Breast epithelium (tissue), 4 donors: ENCODE measurements at places on chromosomes 3 and 15. TPM values are rescaled to one million over a fixed set of nuclear protein-coding genes. Genes with fewer than 3 reads are reported as not detected.

- H3K4me3 ChIP-seq = no peak overlapping the region
- H3K4me1 ChIP-seq = no peaks in the 10 kb centered on the region
- H3K27ac ChIP-seq = no peak overlapping the region
- no peaks in the 10 kb centered on the region for H3K27me3 ChIP-seq
Measured at GRCh38 chr3:54008099-54008498, 114.3 kb upstream of the CACNA2D3 start.

- H3K4me1 ChIP-seq = no peaks in the 10 kb centered on the region
- H3K27ac ChIP-seq = no peak overlapping the region
- H3K27me3 ChIP-seq = no peaks in the 10 kb centered on the region
- no peak for DNase-seq
- no peak overlapping the region for H3K4me3 ChIP-seq
Measured at GRCh38 chr15:45123397-45123796, 6.3 kb downstream of the DUOXA1 start.

DNA sequence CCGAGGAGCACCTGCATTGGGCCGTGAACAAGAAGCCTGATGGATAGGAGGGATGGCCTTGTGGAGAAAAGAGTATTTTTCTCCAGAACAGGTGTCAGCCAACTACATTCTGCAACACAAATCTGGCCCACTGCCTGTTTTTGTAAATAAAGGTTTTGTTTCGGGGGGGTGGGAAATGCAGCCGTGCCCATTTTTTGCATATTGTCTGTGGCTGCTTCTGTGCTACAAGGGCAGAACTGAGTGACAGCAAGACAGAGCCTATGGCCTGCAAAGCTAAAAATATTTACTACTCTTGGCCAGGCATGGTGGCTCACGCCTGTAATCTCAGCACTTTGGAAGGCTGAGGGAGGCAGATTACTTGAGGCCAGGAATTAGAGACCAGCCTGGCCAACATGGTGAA lies 95.9 kb upstream of the AKAP13 start:
- no peaks in the 10 kb centered on the region for H3K27me3 ChIP-seq
- H3K27ac ChIP-seq = no peak overlapping the region
- no peaks in the 10 kb centered on the region for H3K36me3 ChIP-seq
- H3K4me3 ChIP-seq = no peak overlapping the region
- DNase-seq = no peak
- H3K4me1 ChIP-seq = no peaks in the 10 kb centered on the region

GRCh38 chr3:30620402-30621360 lies 14.3 kb downstream of the TGFBR2 start:
- no peaks in the 10 kb centered on the region for H3K4me1 ChIP-seq
- no peak for DNase-seq
- peak overlapping the region; percentile 55 for H3K27ac ChIP-seq
- H3K4me3 ChIP-seq = no peak overlapping the region

XIRP1 gene
- not detected for total RNA-seq

SLC6A20 gene
- 1.2 TPM for total RNA-seq

DNA sequence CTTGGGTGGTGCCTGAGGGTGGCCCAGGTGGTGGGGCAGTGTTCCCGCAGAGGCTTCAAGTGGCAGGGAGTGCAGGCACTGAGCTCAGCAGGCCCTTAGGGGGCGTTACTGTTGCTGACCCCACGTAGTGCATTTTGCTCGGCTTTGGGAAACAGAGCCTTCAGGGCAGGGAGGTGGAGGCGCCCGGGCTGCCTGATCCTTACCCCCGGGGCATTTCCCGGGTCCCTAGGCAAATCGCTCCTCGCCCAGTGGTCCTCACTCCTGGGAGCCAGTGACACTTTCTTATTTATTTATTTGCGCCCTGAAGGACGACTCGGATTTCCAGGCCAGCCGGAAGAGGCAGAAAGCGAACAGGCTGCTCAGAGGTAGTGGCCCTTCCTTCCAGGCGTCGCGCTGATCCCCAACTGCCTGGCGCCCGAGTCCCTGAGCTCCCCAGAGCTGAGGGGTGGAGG lies 10.1 kb upstream of the FOXB1 start:
- H3K4me1 ChIP-seq = no peaks in the 10 kb centered on the region
- peaks cover 87% of the 10 kb centered on the region for H3K27me3 ChIP-seq
- H3K27ac ChIP-seq = no peak overlapping the region

SERPINI1 gene
- 4.3 TPM for total RNA-seq

- H3K27ac ChIP-seq = no peak overlapping the region
- H3K4me1 ChIP-seq = no peaks in the 10 kb centered on the region
- DNase-seq = no peak
- H3K4me3 ChIP-seq = no peak overlapping the region
Measured at GRCh38 chr3:34203386-34203785, 405.0 kb downstream of the PDCD6IP start.

DNA sequence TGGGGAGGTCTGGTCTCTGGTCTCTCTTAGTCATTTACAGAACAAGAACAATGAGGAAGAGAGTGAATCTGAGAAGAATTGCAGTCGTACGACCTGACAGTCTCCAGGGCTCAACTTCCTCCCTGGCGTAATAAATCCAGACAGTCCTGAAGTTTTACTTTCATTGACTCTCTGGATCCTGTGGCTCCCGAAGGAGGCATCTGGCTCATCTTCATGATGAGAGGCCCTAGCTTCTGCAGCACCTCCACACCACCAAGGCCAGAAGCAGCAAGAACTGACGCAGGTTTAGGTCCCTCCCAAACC lies 11.8 kb upstream of the CYFIP1 start:
- H3K4me3 ChIP-seq = no peak overlapping the region
- no peaks in the 10 kb centered on the region for H3K36me3 ChIP-seq
- no peak overlapping the region for H3K27ac ChIP-seq
- no peaks in the 10 kb centered on the region for H3K27me3 ChIP-seq

FILIP1L gene
- 23.7 TPM for total RNA-seq

DNA sequence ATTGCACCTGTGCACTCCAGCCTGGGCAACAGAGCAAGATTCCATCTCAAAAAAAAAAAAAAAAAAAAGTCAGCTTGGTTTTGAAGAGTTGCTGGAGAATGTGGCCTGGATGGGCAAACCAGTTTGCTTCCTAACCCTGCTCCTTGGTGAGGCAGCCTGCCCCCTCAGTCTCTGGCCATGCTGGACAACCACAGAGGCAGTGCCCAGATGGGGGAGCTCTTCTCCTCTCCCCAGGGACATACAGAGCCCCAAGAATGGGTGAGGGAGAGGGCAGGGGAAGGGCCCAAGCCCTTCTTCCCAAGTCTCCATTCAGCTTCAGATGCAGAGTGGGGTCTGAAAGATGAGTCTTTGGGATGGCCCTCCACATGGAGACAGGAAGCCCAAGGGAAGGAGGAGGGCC lies 27.9 kb downstream of the CD276 start:
- H3K4me3 ChIP-seq = no peak overlapping the region
- no peak overlapping the region for H3K27ac ChIP-seq
- H3K36me3 ChIP-seq = no peaks in the 10 kb centered on the region
- DNase-seq = no peak

- H3K36me3 ChIP-seq = no peaks in the 10 kb centered on the region
- no peak overlapping the region for H3K4me3 ChIP-seq
- DNase-seq = peak; percentile 5
- no peak overlapping the region for H3K27ac ChIP-seq
- H3K4me1 ChIP-seq = no peaks in the 10 kb centered on the region
Measured at GRCh38 chr3:127409421-127410136, 121.7 kb upstream of the PRR20G start.

DNA sequence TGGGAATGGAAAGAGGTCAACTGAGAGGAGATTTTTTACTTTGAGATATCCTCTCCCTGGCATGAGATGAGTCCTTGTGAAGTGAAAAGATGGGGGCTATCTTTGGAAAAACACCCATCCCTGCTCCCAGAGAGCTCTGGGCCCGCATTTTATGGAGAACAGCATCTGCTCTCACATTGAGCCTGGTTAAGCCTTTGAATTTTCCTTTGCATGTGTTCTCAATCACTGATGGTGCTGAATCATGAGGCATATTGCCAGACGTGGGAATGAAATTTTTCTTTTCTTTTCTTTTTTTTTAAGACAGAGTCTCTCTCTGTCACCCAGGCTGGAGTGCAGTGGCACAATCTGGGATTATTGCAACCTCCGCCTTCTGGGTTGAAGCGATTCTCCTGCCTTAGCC lies 24.4 kb downstream of the TMEM45A start:
- no peak for DNase-seq
- H3K4me1 ChIP-seq = no peaks in the 10 kb centered on the region
- H3K36me3 ChIP-seq = no peaks in the 10 kb centered on the region
- no peak overlapping the region for H3K4me3 ChIP-seq
- H3K27me3 ChIP-seq = no peaks in the 10 kb centered on the region
- H3K27ac ChIP-seq = no peak overlapping the region

DNA sequence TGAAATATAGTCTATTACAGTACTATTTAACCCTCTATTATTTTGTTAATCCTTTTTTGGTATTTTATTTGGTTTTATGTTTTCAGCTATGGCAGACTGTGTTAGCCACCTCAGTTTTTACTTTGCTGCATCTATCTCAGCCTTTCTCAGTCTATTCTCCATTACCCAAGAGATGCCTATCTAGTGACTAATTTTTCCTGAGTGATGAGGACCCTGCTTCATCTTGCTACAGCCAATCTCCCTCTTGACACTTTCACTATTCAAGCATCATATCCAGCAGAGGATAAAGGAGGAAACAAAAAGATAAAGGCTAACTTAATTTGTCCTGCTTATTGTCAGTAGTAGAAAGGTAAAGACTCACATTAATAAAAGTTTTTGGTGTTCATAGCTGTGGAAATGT lies 141.8 kb upstream of the NECTIN3 start:
- no peak for DNase-seq
- no peaks in the 10 kb centered on the region for H3K4me1 ChIP-seq
- H3K27me3 ChIP-seq = no peaks in the 10 kb centered on the region
- no peaks in the 10 kb centered on the region for H3K36me3 ChIP-seq
- H3K4me3 ChIP-seq = no peak overlapping the region
- H3K27ac ChIP-seq = no peak overlapping the region

UBE2Q2 gene
- 45.9 TPM for total RNA-seq

DNA sequence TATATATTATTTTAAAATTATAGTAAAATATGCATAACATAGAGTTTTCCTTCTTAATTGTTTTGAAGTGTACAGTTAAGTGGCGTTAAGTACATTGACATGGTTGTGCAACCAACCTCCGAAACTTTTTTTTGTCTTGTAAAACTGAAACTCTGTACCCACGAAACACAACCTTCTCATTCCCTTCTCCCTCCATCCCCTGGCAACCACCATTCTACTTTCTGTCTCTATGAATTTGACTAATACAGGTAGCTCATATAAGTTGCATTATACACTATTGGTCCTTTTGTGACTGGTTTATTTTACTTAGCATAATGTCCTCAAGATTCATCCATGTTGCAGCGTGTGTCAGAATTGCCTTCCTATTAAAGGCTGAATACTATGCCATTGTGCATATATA lies 179.4 kb downstream of the SATB1 start:
- no peaks in the 10 kb centered on the region for H3K36me3 ChIP-seq
- no peak overlapping the region for H3K27ac ChIP-seq
- no peaks in the 10 kb centered on the region for H3K4me1 ChIP-seq
- no peak overlapping the region for H3K4me3 ChIP-seq
- no peaks in the 10 kb centered on the region for H3K27me3 ChIP-seq

- H3K4me1 ChIP-seq = no peaks in the 10 kb centered on the region
- DNase-seq = no peak
- no peak overlapping the region for H3K27ac ChIP-seq
- H3K4me3 ChIP-seq = no peak overlapping the region
Measured at GRCh38 chr3:194472290-194472920, 14.4 kb downstream of the ATP13A3 start.

CYP19A1 gene
- total RNA-seq = 24.9 TPM

RPL14 gene
- total RNA-seq = 369 TPM
